ENCODE measurements at places on chromosomes 12 and 14.

DNA sequence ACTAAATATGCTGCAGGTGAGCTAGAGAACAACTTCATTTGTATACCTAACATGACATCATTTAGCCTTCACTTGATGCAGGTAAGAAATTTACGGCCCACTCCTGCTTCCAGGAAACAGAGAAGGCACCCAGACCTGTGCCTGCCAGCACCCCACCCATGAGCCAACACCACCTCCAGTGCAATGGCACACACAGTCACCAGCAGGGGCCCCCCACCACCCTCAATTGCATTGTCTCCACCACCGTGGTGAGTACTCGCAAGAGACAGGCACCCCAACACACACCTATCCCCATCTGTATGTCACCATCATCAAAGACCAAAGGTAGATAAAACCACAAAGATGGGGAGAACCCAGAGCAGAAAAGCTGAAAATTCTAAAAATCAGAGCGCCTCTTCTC, 107.6 kb downstream of the KLHL28 start:
- no peak for DNase-seq

DNA sequence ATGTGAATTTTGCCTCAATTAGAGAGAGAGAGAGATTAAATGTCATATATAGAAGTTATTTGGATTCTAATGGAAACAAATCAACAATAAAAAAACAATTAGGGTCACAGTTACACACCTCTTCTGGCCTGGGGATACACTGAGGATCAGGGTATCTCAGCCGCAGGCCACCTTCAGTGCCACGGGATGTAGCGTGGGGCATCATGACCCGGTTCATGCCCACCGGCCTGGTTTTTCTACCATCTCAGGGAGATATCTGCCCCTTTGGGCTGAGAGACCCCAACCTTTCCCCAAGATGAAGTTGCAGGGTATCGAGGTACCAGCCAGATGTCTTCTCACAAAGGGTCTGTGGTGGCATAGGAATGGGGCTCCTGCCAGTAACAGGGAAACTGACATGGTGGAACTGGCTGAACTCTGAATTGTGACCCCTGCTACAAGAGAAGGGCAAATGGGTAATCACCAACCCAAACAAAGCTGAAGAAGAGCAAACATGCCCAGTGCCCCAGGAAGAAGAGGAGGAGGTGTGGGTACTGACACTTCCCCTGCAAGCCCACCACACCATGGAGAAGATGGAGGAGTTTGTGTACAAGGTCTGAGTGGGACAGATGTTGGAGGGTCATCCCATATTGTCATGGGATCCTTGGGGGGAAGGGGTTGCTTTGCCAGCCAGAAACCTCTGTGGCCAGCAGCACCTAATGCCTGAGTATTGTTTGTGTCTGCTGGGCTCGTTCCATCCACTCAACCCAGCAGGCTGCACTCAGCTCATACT, 19.5 kb downstream of the SERPINA3 start:
- no peak for DNase-seq

DNA sequence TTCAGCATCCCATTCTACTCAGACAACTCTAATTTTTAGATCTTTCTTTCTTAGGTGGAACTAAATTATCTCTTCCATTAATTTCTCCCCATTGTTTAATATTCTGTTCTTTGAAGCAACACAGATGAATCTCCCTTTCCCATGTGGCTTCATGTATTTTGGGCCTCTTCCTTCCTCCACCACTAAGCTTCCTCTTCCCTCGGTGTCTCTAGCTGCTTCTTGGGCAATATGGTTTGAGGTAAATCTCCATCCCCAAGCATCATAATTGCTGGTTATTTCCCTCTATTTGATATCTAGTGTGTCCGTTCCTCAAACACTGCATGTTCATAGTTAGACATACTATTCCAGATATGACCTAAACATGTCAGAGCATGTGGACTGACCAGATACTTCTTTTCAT, 119.2 kb downstream of the PELI2 start:
- no peak for DNase-seq

DNA sequence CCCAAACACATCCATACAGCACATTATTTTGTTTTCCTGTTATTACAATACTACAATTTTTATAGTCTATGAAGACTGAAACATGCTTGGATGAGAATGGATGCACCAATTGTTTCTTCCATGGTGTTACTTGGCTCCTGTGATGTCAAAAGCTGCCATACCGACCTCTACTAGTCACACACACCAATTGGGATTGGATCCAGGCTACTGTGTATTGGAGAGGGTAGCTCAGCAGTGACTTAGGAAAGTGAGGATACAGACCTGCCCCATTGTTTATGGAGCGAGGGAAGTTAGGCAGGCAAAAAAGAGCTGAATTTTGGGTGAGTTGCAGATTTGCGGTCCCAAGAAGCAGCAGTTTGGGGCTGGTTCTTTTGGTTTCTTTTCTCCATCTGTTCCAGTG, 30.8 kb upstream of the AKAP6 start:
- DNase-seq = no peak

- no peak for DNase-seq
Observed at GRCh38 chr14:34425095-34425851, 36.8 kb downstream of the SPTSSA start.

GRCh38 chr14:55807053-55807880, 227.3 kb downstream of the KTN1 start:
- no peak for DNase-seq

DNA sequence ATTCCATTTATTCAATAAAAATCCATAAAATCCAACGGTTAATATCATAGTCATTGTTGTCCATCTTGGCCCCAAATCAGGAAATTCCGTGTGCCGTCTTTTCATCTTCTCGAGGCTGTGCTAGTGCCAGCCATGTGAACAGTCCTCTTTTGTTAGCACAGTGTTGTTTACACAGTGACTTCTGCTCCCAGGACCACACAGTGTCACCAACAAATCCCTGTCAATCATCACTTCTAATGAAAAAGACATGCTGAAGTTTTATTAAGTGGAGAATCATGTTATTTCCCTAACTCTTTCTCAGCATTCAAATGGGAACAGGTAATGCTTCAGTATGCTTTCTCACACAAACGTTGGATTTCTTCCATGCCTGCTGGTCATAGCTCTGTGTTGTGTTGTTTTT, 1.9 kb upstream of the SLCO1A2 start:
- no peak for DNase-seq

- DNase-seq = no peak
Observed at GRCh38 chr14:102085488-102085887, 1.4 kb downstream of the HSP90AA1 start.

GRCh38 chr12:64392221-64392620, 1.7 kb upstream of the C12orf56 start:
- DNase-seq = no peak

DNA sequence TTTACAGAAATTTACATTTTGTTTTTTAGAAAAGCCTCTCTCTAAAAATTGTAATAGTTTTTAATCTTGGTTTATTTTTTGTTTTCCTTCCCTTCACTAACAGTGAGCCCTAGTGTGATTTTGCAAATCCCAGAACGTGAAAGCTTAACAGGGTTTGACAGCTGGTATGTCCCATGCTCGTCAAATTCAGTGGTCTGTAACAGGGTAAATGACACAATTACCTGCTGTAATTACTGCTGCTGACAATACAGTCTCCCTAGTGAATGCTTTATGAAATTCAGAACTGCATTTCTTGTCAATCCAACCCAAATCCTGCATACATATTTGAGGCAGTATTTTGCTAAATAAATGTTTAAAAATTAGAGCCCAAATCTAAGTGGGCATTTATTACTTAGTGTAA, 249.2 kb downstream of the NELL2 start:
- no peak for DNase-seq

GRCh38 chr12:92259291-92259690, 113.6 kb upstream of the BTG1 start:
- DNase-seq = no peak

- DNase-seq = no peak
Observed at GRCh38 chr12:72201457-72201856, 70.7 kb upstream of the TRHDE start.

- no peak for DNase-seq
Observed at GRCh38 chr14:31057035-31057434, 30.9 kb upstream of the STRN3 start.

DNA sequence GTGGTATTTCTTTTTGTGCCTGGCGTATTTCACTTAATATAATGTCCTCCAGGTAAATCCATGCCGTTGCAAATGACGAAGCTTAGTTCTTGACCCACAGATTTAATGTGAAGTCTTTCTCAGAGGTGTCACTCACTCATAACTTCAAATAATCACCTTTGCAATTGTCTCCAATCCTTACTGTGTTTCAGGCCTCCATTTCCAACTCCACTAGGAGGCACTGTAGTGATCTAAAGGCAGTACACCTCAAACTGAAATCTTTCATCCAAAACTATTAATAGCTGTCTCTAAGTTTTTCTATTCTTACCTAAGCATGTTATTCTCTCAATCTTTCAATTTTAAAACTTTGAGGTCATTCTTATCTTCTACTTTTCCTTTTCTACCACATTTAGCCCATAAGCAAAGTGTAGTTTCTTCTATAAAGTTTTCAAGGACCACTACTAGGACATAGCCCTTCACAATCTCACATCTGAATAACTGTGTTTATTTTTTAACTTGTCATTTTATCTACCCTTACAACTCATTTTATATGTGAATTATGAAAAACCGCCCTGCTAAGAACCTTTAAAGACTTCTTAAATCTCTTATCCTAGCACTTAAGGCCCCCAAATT, 25.5 kb upstream of the FBXO34 start:
- no peak for DNase-seq

- DNase-seq = no peak
Observed at GRCh38 chr14:26621364-26621763, 23.5 kb upstream of the NOVA1 start.

- no peak for DNase-seq
Observed at GRCh38 chr14:81555051-81555450, 21.4 kb upstream of the SEL1L start.

GRCh38 chr12:120749256-120749655, 23.6 kb downstream of the ACADS start:
- no peak for DNase-seq

DNA sequence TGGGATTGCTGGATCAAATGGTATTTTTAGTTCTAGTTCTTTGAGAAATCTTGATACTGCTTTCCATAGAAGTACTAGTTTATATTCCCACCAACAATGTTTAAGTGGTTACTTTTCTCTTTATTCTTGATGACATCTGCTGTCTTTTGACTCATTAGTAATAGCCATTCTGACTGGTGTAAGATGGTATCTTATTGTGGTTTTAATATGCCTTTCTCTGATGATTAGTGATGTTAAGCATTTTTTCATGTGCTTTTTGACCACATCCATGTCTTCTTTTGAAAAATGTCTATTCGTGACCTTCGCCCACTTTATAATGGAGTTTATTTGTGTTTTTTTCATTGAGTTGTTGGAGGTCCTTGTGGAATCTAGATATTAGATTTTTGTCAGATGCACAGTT, 865.7 kb downstream of the SLC6A15 start:
- no peak for DNase-seq

DNA sequence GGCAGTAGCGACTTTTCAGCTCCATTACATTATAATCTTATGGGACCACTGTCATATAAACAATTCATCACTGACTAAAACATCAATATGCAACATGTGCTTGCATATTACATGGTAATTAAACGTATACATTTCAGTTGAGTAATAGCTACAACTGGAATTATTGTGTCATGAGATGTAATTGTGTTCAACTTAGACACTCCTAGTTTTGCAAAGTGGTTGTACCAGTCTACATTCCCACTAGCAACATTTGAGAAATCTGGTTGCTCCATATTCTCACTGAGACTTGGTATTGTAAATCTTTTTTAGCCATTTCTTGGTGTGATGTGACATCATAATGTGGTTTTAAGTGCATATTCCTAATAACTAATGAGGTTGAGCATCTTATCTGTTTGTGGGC, 90.0 kb downstream of the CAPZA3 start:
- no peak for DNase-seq

DNA sequence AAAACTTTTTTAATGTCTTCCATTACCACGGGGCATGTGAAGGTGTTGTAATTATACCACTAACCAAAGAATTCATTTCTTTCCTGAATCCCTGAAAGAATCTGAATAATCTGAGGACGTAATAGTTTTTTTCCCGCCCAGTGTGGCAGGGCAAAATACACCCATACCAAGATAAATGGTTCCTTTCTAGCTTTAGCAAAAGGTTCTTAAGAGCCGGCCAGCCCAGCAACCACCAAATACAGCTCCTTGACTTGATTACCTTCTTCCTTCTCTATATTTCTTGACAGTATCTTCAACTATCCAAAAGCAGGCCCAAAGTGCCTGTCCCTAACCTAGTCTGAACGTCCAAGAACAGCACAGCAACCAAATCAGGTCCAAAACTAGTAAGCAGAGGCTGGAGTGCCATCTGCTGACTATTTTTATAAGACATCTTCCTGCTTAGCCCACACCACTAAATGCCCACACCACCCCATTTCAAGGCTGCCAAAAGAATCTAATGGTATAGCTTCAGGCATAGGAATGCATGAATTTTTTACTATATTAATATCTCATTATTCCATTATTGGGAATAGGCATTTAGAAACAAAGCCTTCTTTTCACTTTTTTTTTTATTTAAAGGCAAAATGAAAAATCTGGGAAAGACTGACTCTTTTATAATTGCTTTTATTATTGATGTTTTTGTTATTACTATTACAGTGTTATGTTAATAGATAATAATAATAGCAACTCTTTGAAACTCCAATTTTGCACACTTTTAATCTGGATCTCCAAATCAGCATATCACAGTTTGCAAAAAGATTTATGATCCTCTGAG, 524.4 kb downstream of the MED13L start:
- no peak for DNase-seq

GRCh38 chr14:102066041-102066451, 20.8 kb downstream of the HSP90AA1 start:
- DNase-seq = no peak

DNA sequence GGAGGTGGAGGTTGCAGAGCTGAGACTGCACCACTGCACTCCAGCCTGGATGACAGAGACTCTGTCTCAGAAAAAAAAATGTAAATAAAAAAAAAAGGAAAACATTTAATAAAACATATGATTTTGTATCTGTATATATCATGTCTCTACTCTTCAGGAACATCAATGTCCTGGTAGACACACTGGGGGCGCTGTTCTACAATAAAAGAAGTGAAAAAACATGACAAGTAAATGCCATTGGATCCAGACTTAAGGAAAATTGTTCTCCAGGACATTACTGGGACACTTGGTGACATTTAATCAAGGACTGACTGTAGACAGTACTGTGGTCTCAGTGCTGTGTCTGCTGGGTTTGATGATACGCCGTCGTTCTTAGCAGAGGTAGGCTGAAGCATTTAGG, 15.5 kb upstream of the KLC1 start:
- DNase-seq = no peak

- no peak for DNase-seq
Observed at GRCh38 chr12:130576371-130576816, 139.7 kb downstream of the RIMBP2 start.
